NK-92 treated with Interleukin-12 subunit alpha and Interleukin-12 subunit beta, amount 100 ng/mL, for 24 hours (cell line): ENCODE measurements at places on chromosomes 12 and 14.

DNA sequence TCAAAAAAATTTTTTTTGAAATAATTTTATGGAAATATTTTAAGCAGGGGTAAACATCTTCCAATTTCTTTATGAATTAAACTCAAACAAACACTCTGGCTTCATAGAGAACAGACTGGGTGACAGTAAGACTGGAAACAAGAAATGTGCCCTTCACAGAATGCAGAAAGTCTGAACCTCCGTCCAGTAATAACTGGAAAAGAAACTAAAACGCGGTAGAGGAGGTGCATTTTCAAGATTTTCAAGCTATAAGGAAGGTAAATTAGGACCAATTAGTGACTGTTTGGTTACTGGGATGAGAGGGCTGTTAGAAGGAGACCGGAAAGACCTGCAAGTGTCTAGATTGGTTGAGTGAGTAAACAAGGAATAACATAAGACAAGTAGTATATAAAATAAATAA, 245.7 kb downstream of the CEP128 start:
- no peak for DNase-seq

DNA sequence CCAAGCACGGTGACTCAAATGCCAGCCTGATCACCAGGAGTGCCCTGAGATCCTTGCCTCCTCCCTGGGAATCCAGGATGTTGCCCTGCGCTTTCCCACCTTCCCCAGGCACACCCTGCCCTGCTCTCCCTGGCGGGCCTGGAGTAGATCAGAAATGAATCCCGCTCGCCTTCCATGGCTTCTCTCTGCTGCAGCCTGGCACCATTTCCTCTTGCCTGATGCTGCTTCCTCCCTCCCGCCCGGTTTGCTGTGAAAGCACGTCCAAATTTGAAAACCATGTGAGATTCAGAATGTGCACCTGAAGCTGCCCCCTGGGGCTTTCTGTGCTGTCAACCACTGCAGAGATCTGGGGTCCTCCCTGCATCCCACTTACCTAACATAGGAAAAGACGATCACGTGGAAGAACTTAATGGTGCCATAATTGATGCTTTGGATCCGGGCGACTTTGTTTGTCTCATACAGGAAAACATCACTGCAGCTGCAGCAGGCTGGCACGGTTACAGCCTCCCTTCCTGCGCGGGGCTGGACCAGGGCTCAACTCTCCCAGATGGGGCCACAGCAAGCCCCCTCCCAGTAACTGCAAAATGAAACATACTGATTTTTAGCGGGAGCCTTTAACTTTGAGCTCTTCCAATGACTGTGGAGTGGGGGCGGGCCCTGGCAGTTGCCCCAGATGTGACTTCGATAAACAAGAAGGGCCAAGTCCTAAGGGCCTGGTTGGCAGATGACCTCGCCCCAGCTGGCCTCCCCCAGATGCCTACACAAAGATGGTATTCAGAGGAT, 24.9 kb upstream of the C12orf76 start:
- no peak for DNase-seq

DNA sequence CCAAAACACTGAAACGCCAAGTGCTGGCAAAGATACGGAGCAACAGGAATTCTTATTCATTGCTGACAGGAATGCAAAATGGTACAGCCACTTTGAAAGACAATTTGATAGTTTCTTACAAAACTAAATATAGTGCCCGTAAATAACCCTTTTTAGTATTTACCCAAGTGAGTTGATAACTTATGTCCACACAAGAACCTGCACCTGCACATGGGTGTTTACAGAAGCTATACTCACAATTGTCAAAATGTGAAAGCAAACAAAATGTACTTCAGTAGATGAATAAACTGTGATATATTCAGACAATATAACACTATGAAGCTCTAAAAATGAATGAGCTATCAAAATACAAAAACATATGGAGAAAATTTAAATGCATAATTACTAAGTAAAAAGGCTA, 86.6 kb downstream of the ATXN7L3B start:
- DNase-seq: no peak

- no peak for DNase-seq
Observed at GRCh38 chr12:75099210-75099609, 110.4 kb downstream of the KCNC2 start.

DNA sequence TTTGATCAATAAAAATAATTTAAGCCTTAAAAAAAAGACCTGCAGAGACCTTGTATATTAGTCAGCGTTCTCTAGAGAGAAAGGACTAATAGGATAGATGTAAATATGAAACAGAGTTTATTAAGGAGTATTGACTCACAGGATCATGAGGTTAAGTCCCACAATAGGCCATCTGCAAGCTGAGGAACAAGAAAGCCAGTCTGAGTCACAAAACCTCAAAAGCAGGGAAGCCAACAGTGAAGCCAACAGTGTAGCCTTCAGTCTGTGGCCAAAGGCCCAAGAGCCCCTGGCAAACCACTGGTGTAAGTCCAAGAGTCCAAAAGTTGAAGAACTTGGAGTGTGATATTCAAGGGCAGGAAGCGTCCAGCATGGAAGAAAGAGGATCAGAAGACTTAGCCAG, 66.3 kb downstream of the TBX5 start:
- DNase-seq: no peak

DNA sequence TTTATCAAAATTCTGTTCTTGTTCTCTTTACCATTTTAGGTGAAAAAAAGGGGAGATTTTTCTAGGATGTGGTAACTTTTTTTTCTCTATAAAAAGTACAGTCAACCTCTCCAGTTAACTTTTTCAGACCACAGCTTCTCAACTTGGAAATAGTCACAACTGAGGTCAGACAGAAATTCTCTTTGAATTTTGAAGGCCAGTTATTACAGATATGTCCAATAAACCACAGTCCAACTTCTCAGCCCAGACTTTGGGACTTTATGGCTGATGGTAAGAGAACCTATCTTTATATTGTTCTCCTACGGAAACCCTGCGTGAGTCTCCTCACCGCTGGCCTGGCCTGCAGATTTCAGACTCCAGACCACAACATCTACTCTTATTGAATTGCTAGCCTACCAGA, 176.7 kb downstream of the DACT1 start:
- no peak for DNase-seq

DNA sequence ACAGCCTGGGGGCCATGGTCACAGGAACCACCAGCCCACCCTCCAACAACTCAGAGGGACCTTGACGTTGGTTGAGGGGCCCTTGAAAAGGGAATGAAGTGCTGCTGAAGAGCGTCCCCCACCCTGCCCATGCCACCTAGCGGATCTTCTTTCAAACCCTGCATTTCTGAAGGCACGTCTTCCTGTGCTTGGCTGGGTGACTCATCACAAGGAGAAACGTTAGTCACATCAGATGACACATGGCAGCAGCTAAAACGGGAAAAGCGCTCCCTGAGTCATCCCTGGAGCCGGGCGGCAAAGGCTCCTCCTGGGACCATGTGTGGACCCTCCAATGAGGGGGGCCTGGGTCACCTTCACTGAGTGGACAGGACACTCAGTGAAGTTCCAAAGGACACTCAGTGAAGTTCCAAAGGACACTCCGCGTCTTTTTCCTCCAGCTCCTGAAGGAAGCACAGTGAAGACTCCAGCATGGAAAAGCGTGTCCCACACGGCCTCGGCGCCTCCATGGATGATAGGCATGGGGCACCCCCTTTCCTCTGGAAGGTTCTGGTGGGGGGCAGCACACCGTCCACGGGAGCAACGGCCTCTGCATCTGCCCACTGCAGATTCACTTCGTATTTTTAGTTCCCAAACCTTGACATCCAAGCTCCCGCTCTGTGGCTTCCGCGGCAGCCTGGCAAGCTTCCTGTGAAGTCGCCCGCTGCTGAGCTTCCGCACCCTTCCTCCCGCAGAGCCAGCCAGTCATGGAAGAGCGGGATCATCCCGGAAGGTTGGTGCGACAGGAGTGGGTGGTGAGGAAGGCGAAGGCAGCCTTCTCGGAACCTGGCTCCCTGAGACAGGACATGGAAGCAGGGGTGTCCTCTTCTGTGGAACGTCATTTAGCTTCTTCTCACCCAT, 383.4 kb downstream of the VRK1 start:
- DNase-seq: no peak

- no peak for DNase-seq
Observed at GRCh38 chr12:54701940-54702592, 53.9 kb upstream of the DCD start.

- no peak for DNase-seq
Observed at GRCh38 chr12:129675947-129676346, 227.9 kb downstream of the TMEM132D start.

- no peak for DNase-seq
Observed at GRCh38 chr12:55067701-55068100, 47.9 kb downstream of the NEUROD4 start.

GRCh38 chr14:50814161-50814560, 16.8 kb downstream of the NIN start:
- no peak for DNase-seq

DNA sequence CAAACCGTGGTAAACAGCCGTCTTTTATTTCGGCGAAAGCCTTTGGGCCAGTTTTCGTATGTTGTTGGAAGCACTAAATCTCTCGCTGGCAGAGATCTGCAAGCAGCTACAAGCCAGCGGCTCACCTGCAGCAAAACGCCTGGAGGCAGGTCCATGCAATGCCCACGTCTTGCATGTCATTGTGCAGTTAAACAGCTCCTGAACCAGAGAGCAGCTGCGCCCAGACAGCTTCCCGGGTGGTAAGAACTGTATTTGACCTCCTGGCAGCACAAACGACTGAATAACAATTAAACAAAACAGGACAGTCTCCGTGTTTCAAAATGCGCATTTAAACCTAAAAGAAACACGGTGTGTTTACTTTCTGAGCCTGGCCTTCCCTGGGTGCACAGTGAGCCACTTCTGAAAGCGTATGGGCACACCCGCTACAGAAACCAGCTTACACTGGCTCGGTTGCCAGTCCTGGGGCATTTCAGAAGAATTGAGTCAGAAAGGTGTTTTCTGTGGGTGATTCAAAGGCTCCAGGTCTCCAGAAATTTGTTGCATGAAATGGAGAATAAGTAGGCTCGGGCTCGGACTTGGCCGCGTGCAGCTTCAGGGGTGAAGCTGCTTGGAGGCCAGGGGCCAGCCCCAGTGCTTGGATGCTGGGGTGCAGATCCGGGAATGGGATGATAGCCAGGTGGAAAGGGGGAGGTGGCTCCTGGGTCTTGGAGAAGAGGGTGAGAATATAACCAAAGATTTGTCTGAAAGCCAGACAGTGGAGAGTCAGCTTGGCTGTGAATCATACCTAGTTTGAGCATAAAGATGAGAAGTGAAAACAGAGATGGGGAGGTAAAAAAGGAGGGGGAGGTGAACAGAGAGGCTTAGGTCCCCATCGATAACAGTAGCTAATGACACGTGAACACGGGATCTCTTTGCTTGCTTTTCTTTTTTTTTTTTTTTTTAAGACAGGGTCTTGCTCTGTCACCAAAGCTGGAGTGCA, 24.9 kb upstream of the FZD10 start:
- no peak for DNase-seq

GRCh38 chr12:73125148-73125547, 853.0 kb downstream of the TRHDE start:
- DNase-seq: no peak

DNA sequence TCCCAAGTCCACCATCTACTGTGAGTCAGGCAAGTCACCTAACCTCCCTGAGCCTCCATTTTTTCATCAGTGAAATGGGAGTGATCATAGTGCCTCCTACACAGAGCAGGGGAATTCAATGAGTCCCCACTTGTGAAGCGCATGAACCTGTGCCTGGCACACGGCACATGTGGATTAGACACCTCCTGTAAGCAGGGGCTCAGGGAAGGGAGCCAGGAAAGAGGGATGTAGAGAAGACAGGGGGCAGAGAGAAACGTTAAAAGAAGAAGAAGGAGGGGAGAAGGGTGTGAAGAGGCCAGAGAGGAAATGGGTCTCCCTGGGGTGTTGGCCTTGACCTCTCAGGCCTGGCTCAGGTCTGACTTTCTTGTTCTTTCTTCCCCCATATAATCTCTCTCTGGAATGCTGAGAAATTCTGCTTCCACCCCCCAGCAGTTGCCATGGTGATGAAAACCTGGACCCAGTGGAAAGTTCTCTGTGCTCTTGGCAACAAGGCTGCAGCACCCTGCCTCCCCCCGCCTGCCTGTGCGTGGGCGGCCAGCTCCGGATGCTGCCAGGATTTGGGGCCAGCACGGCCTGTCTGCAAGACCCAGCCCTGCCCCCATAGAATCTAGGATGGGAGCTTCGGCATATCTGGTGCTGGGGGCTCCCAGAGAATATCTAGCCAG, 94.5 kb downstream of the CALM1 start:
- no peak for DNase-seq

DNA sequence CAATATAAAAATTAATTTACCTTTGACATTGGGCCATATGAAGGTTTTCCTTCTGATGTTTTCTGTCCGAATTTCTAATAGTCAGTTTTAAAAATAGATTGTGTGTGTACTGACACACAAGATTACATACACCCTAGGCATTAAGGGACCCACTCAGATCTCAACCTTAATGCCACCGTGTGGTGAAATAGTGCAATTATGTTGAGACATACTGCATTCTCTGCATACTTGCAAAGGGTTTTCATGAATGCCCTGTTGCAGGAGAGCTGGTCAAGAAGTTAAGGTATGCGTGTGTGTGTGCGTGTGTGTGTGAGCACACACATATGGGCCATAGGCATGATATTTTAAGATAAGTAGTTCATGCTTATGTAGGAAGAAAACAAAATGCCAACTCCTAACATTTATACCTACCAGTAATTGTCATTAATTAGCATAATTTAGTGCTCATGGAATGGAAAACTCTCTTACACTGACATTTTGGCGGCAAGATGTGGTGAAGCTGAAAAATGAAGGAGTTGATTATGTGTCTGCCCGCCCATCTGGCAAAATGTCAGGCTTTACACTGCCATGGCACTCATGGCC, 58.8 kb downstream of the PIK3C2G start:
- DNase-seq: no peak

DNA sequence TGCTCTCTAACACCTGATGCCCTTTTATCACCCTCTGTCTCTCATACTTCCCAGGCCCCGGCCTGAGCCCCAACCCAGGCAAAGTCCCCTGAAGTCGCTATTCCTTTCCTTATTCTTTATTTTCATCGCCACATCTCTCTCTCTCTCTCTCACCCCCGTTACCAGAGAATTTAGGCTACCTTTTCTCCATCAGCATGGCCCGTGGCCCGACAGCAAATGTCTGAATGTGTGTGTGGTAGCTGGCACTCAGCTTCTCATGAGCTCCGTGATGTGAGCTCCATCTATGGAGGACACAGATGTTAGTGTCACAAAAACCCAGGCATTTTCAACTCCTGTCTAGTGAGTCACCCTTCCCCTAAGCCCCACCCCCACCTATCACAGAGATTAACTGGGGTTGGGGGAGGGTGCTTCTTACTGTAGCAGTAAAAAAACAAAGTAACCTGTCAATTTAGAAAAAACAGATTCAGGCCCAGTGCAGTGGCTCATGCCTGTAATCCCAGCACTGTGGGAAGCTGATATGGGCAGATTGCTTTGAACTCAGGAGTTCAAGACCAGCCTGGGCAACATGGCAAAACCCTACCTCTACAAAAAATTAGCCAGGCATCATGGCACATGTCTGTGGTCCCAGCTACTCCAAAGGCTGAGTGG, 53.8 kb downstream of the VCPKMT start:
- DNase-seq: peak; percentile 73

- no peak for DNase-seq
Observed at GRCh38 chr12:121232977-121233627, 23.2 kb downstream of the P2RX4 start.

DNA sequence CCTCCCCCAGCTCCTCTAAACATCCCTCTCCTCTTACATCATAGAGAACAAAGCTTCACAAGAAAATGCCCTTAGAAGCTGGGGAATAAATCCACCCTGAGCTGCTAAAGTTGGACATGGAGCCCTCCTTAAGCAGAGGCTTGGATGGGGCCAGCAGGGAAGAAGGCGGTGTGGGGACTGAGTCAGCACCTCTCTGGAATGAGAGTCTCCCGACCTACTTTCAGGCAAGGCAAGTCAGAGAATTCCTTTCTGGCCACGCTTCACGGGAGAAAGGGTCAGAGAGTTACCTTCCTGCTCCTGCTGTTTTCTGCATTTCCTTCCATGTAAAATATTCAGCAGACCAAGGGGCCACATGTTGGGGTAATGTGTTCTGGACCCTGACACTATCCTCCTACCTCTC, 113.3 kb upstream of the PRB2 start:
- DNase-seq: no peak
